ENCODE measurements at places on chromosomes 1 and 21.

- no peak for DNase-seq
Measured at GRCh38 chr1:158932171-158932570, 819 bp downstream of the PYHIN1 start.

GRCh38 chr1:205940710-205941109 is 2.5 kb downstream of the SLC26A9 start:
- DNase-seq = no peak

- no peak for DNase-seq
Measured at GRCh38 chr1:3529099-3529729, 74.7 kb downstream of the ARHGEF16 start.

GRCh38 chr21:40489001-40489400 is 358.0 kb downstream of the DSCAM start:
- no peak for DNase-seq

DNA sequence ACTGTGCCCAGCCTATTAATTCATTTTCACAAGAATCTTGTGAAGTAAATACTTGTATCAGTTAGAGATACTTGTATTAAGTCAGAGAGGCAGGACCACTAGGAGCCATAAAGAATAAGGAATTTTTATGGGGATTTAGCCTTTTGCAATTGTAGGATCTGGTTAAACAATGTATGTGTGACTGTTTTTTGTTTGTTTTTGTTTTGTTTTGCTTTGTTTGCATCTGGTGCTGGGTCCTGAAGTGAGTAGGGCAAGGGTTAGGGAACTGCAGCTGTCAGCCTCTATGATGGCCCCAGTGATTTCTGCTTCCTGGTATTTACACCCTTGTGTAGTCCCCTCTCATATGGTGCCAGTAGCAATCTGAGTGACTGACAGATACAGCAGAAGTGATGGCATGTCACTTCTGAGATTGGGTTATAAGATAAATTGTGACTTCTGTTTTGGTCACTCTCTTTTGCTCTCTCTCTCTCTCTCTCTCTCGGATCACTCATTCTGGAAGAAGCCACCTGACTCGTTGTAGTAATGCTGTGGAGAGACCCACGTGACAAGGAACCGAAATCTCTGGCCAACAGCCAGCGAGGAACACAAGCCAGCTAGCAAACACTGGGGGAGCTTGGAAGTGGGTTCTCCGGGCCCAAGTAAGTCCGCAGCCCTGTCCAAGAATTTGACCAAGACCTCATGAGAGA is 96.2 kb upstream of the MARK1 start:
- no peak for DNase-seq

DNA sequence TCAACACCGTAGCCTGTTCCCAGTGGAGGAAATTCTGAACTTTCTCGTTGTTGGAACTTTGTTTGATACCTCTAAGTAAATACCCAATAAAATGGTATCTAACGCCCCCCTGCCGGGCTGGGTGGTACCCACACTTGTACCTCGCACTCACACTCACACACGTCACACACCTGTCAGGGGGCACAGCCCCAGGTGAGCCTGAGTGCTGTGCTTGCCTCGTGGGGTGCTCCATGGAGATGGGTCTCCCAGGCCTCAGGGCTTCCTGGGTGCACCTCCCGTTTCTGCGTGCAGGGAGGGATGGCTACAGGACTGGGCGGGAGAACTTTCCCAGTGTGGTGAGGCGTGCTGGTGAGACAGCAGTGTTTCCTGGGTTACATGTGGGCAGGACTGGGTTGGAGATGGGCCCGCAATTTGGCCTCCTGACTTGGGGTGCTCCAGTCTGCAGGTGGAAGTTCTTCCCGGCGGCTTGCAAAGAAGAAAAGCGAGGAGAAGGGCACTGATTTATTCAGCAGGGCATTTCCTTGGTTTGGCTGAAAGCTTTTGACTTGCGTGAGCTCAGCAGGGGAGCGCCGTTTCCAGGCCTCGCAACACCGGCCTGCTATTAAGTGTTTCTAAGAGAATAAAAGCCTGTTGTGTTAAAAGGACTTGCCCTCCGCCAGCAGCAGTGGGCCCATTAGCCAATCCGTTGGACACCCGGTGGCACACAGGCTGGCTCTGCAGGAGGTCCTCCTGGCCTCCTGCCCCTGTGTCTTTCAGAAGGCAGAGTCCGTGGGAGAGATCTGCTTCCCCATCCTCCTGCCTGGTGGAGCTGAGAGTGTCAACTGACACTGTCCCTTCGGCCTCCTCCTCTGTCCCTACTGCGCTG is 79.7 kb downstream of the KIF26B start:
- DNase-seq = peak; percentile 70

DNA sequence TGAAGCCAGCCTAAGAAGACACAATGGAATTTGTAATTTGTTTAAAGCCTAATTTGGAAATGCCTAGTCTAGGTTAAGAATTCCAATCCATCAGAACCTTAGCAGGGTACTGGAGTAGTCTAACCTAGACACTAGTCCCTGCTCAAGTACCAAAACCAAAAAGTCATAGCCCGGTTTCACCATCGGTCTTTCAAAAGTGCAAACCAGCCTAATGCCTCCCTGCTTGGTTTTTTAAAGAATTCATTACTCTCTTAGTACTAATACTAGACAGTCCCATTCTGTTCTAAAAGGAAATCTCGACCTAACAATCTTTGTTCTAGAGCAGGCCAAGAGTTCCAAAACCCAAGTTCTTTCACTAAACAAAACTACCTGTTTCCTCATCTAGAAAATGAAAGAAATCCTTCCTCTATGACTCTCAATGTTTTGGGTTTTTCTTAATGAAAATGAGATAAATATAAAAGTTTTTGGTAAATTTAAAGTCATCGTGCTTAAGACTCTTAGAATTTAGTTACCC is 2.6 kb downstream of the PUM1 start:
- DNase-seq = no peak

DNA sequence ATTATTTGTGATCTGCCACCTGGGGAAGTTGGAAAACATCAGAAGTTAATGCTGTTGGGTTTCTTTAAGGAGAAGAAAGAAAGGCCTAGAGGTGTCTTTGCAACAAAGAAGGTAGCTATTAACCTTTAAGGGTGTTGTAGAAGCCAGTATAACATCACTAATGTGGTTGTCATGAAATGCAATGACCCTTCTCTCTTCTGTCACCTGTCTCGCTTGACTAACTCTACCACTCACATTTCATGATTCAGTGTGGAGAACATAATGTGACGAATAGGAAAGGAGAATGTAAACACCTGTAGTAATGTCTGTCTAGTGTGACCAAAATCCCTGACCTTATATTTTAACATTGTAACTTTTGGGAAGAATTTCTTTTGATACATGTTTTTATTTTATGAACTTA is 211.7 kb upstream of the UBE2U start:
- DNase-seq = peak; percentile 18

DNA sequence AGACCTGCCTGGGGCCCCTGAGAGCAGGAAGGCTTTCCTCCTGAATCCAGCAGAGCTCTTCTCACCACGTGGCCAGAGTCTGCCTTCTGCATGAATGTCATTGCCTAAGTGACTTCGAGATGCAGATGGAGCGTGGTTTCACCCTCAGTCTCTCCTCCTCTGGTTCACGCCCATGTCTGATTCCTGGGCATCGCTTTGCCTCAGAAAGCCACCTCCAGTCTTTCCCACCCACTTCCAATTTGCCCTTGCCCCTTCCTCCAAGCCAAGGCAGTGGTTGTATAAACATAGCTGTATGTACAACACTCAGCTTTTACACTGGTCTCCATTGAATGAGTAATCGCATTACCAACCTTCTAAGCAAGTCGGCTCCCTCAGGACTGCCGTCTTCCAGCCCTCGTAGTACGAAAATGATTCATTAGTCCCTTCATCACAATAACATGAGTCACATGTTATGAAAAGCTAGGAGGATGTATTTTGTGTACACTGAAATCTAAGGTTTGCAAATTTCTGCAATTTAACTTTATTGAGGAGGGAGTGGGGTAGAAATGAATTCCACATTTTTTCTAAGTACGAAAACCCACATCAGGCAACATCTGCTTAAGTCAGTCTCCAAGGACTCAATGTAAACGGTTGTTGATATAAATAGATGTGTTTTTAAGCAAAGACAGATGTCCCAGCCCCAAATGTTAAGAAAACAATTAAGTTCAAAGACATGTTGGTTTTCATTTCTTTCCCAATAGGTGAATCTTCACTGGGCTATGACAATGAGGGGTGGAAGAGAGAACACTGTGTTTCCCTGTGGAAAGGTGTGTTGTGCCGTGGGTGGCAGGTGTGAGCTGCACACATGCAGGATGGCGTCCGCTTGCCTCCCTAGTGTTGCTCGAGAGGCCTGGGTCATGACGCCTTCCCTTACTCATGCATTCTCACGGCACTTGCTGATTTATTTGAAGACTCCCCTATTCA is 32.3 kb upstream of the ETS2 start:
- DNase-seq = no peak

DNA sequence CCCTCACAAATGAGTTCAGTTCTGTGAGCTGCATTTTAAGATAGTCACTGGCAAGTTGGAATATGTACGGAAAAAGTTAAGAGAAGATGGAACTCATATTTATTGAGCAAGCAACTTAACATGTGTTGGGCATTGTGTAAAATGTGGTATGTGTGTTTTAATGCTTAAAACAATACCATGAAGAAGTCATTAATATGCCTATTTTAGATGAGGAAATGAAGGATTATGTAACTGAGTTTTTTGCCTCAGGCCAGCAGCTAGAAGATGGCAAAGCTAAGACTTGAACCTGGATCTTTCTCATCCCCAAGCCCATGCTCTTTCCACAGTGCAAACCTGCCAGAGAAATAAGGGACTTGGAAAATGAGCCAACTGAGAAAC is 48.9 kb downstream of the SPATA46 start:
- DNase-seq = no peak

DNA sequence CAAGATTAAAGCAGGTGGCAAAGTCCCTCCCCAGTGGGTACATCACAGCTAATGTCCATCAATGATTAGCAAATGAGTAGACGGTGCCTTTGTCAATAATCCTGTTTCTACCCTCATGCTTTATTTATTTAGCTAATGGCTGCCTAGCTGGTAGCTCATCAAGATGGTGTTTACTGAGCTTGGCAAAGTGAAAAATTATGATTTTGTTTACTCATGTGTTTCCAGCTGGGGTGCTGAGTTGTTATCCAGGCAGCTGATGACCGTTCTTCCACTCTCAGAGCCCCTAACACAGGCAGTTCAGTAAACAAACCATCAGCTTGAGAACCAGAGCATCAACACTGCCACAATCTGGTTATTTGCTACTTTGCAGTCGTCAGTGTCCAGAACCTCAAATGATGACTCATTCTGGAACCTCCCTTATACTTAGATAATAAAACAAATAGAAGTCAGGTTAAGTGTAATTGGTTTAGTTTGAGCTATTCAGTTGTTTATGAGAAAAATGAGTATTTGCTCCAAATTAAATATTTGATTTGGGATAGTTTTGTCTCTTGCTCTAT is 163.9 kb downstream of the ST6GALNAC5 start:
- DNase-seq = no peak

DNA sequence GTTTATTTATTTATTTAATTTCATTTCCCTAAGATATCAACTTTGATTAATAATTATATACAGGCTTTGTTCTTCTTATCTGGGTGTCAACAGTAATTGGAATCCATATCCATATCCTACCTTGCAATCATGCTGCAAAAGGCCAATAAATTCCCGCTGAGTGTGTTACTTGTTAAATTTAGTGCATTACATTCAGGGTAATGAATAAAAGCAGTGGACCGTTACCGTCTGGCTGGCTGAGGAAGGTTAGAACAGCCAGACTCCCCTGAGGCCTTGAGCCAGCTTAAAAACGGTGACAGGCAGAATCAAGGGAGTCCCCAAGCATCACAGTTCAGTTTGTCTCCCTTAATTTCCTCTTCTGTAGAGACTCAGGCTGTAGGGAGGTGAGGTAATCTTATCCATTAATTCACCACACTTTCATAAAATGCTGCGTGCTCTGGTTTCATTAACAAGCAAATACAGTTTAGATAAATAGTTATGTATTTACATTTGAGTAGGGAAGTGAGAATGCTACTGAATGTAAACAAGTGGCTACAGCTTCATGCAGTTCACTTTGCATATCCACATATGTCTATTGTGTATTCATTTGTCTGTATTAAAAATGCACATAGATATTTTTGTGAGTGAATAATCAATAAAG is 888.2 kb upstream of the CXADR start:
- DNase-seq = peak; percentile 79

GRCh38 chr1:41752514-41753170 is 166.1 kb downstream of the HIVEP3 start:
- DNase-seq = no peak

DNA sequence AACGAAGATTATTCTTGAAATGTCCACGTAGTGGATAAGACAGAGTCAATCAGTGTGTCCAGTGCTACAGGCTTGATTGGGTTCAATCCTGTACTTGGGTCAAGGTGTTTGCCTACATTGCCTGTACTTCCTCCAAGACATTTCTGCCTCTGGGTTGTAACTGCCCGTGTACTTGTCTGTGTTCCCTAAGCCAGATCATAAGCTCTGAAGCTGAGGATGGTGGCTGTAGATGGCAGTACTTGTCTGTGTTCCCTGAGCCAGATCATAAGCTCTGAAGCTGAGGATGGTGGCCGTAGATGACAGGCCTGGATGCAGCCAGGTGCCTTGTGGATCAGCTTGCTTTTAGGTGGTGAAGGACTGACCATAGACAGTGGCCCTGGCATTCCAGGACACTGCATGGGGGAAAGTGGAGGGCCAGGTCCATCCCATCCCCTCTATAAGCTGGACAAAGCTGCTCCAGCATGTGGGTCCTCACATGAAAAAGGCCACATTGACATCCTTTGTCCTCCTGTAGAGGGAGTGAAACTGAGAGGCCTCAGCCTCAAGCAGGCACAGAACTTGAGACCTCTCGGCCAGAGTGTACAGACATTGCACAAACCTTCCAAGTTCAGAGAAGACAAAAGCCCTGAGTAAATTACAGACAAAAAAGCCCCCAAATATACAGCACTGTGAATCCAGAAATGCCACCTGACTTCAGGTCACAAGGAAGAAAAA is 2.0 kb upstream of the SRM start:
- DNase-seq = no peak

DNA sequence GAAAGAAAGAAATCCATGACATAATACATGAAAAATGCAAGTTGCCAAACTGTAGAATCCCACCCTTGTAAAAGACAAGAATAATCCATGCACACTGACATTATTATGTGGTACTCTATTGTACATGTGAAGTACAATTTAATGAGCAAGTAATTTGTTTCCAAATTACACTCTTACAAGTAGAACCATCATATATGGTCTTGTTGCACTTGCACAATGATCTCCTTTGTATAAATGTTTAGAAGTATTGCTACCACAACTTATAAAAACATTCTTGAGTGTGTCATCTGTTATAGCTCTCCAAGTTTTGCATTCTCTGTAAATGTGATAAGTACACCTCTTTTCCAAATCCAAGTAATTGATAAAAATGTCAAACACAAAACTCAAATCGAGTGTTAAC is 29.1 kb upstream of the ZNF281 start:
- DNase-seq = no peak

All from NCI-H2107 (cell line).